NK-92 treated with Interleukin-12 subunit alpha and Interleukin-12 subunit beta, amount 100 ng/mL, for 24 hours (cell line): ENCODE measurements at places on chromosomes 13 and 19.

GRCh38 chr13:52405767-52406494 is at the start of gene THSD1:
TSS of gene THSD1 (minus strand) at chr13:52406172. CDS start at chr13:52402600, 3,572 bp downstream.
- DNase-seq = no peak

- peak; percentile 22 for DNase-seq
These were observed 84.0 kb downstream of the MZT1 start for GRCh38 chr13:72643311-72643989.

DNA sequence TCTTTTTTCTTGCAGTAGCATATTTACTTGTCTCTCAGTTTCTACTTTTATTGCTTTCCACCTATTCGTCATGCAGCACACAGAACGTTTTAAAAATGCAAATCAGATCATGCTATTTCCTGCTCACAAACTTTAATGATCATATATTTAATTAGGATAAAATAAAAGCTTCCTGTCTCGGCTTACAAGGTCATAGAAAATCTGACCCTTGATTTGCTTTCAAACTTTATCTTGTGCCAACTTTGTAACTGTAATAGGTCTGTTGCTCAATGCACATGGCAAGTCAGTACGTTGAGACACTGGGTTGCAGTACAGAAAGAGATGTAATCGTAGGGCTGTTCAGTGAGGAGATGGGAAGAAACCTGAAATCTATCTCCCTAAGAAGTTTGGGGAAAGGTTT is 95.6 kb upstream of the CSNK1A1L start:
- DNase-seq = no peak

DNA sequence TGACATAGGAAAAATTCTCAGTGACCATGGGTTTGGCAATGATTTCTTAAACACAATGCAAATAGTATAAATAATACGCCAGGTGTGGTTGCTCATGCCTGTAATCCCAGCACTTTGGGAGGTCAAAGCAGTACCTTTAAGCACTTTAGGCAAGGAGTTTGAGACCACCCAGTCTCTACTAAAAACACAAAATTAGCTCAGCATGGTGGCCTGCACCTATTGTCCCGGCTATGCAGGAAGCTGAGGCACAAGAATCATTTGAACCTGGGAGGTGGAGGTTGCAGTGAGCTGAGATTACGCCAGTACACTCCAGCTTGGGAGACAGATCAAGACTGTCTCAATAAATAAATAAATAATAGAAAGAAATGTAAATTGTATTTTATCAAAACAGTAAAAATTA is 356.5 kb upstream of the SLITRK6 start:
- no peak for DNase-seq

GRCh38 chr19:49145573-49146407 is 9.4 kb downstream of the HRC start:
- peak; percentile 38 for DNase-seq

GRCh38 chr19:51327066-51328001 is 14.6 kb downstream of the VSIG10L start:
- no peak for DNase-seq

GRCh38 chr19:54674021-54674617 is 11.3 kb downstream of the LILRB4 start:
- no peak for DNase-seq

GRCh38 chr13:91667486-91667885 is 269.1 kb downstream of the GPC5 start:
- DNase-seq = no peak

- no peak for DNase-seq
These were observed 2.1 kb downstream of the ACTN4 start for GRCh38 chr19:38649305-38650171.

DNA sequence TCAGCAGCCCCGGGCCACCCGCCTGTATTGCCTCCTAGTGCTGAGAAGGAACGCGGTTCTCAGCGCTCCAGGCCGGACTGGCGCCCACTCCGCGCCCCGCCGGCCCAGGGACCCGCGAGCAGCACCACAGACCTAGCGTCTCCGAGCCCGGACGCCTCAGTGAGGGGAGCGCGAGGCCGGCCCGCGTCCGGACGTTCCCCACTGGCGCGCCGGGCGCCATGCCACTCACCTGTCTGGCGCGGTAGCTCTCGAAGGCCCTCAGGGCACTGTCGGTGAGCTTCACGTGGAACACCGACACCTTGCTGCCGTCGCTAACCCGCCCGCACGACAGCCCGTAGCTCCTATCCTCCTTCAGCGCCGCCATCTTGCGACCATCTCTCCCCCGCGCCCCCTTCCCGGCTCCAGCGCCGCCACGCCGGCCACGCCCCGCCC is at the start of gene ELL:
TSS of gene ELL (minus strand) at position 379 of the 432 bp plus-strand sequence. CDS start at position 364, 15 bp downstream.
- no peak for DNase-seq

DNA sequence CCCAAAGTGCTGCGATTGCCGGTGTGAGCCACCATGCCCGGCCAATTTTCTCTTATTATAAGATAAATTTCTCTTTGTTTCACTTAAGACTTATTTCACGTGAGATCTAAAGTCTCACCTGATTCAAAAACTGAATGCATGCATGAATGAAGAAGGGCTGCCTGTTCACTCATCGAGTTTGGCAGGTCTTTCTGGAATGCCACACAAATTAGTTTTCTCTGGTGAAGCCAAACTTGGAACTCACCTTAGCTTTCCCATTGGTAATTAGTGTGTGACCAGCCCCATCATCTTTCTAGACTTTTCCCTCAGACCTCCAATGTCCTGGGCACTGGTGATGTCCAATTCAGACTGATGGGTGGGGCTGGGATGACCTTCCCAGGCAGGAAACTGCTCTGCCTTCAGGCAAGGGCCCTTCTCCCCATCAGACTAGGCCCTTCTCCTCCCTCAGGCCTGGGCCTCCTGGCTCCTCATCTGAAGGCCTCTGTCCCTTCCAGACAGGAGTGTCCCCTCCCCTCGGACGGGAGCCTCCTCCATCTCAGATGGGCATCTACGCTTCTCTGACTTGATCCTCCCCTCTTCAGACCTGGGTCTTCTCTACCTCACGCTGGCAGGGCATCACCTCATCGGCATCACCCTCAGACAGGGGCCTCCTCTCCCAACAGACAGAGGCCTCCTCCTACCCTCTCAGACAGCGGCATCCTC is 14.4 kb downstream of the C3 start:
- no peak for DNase-seq

- no peak for DNase-seq
These were observed 9.0 kb downstream of the BLOC1S3 start for GRCh38 chr19:45187421-45188100.

DNA sequence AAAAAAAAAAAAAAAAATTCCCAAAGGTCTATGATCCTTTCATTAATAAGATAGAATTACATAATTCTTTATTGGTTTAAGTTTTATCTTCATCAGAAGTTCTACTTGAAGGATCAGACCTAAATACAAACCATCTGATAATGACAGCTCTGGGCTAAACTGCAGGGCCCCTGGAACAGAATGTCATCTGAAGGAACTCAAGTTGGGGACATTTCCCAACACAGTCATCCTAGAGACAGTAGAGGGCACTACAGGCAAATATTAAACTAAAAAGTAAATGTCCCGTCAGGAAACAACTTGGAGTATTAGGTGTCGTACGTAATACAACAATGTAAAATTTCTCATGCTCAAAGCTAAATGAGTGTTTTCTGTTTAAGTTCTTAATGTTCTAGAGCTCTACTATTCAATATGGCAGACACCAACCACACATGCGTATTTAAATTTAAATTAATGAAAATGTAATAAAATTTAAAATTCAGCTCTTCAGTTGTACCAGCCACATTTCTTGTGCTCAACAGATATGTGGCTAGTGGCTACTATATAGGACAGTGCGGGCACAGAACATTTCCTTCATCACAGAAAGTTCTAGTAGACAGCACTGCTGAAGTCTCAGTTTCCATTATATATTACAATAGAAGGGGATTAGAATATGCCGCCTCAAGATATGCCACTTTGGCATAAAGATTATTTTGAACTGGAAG is 21.8 kb upstream of the NAXD start:
- DNase-seq = no peak

DNA sequence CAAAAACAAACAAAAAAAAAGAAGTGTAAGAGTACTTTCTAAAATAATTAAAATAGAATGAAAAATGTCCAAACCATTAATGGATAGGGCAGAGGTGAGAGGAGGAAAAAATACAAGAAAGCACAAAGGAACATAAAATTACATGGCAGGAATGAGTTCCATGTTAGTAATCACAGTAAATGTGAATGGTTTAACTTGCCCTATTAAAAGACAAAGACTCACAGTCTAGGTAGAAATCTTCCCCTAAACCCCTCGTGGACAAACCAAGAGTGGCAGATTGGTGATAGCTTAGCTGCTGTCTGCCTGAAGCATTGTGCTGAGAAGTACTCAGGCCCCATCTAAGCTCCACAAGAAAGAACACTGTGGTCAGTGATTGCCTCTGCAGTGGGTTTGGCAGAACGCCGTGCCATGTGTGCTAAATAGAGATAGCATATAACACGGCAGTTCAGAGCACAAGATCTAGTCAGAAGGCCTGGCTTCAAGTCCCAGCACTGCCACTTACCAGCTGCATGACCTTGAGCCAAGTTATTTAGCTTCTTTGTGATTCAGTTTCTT is 103.5 kb downstream of the DPF1 start:
- DNase-seq = no peak

DNA sequence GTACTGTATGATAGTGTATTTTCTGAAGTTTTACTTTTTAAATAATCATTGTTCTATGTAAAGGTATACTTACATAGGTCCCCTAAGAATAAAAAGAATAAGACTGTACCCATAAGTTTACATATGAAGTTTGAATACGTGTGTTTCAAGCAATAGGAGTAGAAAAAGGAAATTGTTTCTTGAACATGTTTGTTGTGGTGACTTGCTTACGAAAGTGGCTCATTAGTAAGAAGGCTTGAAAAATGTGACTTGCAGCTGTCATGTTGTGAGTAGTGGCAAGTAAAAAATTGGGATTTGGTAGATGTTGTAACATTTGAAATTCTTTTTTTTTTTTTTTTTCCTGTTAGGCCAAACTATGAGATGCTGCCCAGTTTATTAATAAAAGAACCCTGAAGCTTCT is 203.3 kb downstream of the LMO7 start:
- DNase-seq = no peak

- no peak for DNase-seq
These were observed 488.8 kb downstream of the KCTD12 start for GRCh38 chr13:76397413-76397812.

DNA sequence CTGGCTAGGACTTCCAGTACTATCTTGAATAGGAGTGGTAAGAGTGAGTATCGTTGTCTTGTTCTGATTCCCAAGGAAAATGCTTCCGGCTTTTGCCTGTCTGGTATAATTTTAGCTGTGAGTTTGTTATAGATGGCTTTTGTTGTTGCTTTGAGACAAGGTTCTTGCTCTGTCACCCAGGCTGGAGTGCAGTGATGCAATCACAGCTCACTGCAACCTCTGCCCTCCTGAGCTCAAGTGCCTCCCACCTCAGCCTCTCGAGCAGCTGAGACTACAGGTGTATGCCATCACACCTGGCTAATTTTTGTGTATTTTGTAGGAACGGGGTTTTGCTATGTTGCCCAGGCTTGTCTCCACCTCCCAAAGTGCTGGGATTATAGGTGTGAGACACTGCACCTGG is 6.1 kb upstream of the ZNF543 start:
- no peak for DNase-seq

GRCh38 chr19:6264803-6265202 is 15.0 kb downstream of the MLLT1 start:
- no peak for DNase-seq

GRCh38 chr13:74825152-74825937 is 656.6 kb downstream of the TBC1D4 start:
- DNase-seq = no peak

DNA sequence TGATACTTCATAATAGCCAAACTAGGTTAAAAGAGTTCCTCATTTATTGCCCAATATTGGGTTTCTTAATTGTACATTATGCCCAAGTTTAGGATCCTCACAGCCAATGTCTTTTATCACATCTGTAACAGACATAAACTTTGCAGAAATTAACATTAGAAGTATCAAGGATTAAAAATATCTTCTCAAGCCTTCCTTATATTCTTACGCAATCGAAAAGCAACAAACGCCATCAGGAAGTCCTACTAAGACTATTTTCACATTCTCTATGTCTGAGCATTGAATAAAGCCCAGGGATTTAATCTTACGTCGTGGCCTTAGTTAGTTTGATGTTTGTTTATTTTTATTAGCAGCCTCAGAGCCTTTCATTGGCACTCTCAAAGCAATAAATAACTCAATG is 1660.4 kb upstream of the MIR17HG start:
- no peak for DNase-seq

DNA sequence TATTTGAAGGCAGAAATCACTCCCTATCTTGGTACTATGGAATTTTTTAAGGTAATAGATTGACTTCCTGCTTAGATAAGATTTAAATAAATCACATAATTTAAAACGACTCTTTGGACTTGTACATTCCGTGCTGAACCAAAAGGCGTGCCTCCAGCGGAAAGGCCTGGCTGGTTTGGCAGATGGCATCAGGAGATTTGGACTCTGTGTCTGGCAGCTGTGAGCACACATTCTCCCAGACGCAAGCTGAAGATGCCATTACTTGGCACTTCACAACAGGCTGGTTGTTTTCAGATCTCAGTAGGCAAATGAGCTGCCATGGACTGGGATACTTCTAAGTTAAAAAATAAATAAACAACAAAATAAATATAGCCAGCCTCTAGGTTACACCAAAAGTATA is 104.5 kb upstream of the SLC15A1 start:
- no peak for DNase-seq

GRCh38 chr13:74136084-74136658 is 2.0 kb upstream of the KLF12 start:
- peak; percentile 26 for DNase-seq

DNA sequence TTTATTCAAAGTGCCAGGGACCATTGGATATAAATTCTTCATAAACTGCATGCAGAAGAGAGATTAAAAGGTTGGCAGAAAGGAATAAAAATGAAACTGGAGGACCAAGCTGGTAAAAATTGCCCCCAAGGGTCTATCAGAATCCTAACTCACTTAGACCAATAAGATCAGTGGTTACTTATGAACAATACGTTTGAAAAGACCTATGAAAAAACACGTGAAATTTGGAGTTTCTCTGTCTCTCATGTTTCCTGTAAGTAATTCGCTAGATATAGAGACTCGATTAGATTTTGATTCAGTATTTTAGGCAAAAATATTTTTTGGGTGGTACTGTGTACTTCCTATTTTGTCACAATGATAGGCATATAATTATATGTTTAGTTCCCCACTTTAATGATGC is 22.9 kb downstream of the GARRE1 start:
- no peak for DNase-seq

DNA sequence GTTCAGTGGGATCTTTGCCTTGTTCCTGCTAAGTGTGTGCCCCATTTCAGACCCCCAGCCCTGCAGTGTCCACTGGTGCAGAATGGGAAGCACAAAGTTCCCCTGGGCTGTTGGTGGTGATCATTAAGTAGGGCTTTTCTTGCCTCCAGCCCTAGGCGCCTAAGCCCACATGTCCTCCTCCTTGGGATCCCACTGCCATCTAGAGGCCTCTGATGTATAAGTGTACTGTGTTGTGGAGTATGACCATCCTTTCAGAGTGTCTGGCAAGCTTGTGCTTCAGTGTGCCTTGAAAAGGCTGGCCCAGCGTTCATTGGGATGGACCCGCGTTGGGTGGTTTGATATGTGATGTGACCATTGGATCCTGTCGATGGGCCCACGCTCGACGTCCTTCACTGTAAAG is 71.2 kb downstream of the WASF3 start:
- DNase-seq = no peak
